ENCODE measurements at places on chromosomes 2 and 18.

DNA sequence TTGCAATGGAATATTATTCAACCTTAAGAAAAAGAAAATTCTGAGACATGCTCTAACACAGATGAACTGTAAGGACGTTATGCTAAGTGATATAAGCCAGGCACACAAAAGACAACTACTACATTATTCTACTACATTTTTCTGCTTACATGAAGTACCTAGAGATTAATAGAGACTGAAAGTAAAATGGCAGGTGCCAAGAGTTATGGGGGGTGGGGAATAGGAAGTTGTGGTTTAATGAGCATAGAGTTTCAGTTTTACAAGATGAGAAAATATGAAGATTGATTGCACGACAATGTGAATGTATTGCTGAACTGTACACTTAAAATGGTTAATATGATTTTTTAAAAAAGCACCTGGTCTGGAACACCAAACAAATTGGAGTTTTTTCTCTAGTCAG is 1231.6 kb upstream of the DDX18 start:
- no peak for DNase-seq

GRCh38 chr18:42578792-42579191 is 536.7 kb downstream of the RIT2 start:
- no peak for DNase-seq

- DNase-seq: no peak
Measured at GRCh38 chr2:21422050-21422449, 298.3 kb downstream of the TDRD15 start.

- DNase-seq: no peak
Measured at GRCh38 chr2:52877703-52878102, 889.9 kb upstream of the CHAC2 start.

DNA sequence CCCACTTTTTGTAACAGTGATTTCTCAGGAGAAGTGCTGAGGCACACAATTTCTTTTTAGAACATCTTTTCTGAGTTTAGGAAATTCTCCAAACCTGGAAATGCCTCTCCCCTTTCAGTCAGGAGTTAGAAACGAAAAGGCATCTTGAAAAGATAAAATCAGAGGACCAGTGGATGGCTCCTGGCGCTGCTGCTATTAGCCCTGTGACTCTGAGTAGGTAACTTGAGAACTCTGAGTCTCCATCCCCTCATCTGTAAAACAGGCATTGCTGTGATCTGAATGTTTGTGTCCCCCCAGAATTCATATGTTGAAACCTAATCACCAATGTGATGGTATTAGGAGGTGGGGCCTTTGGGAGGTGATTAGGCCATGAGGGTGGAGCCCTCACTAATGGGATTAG is 50.2 kb downstream of the EHD3 start:
- no peak for DNase-seq

DNA sequence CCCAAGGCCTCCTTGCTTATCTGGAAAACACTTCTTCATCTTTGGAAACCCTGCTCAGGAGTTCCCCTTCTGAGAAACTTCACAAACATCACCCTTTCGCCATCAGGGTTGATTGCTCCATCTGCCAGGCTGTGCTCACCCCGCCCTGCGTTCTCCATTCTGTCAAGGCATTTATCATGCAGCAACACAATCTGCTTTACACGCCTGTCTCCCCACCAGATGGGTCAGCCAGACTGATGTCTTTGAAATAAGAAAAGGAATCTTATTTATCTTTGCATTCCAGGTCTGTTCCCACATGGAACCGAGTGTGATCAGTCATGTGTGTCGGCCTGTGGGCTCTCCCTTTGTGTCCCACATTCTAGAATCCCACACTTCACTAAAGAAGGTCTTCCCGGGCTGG is 110.0 kb upstream of the ARL4C start:
- DNase-seq: no peak

DNA sequence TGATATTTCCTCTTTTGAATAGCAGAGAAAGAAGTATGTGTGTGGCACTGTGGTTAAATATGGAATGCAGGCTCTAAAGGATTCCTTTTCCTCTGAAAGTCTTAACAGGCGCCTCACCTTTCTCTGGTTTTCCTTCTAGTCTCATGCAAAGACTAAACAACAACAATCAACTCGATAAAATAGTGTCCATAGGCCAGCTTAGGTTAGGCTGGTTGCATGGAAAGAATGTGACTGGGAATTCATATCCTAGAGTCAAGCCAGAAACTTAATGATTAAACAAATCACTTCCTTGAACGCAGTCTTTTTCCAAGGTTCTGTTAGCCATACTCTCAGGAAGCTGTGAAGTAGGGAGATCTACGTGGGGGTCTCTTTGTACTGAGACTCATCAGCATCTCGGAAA is 800.8 kb upstream of the ID2 start:
- no peak for DNase-seq

DNA sequence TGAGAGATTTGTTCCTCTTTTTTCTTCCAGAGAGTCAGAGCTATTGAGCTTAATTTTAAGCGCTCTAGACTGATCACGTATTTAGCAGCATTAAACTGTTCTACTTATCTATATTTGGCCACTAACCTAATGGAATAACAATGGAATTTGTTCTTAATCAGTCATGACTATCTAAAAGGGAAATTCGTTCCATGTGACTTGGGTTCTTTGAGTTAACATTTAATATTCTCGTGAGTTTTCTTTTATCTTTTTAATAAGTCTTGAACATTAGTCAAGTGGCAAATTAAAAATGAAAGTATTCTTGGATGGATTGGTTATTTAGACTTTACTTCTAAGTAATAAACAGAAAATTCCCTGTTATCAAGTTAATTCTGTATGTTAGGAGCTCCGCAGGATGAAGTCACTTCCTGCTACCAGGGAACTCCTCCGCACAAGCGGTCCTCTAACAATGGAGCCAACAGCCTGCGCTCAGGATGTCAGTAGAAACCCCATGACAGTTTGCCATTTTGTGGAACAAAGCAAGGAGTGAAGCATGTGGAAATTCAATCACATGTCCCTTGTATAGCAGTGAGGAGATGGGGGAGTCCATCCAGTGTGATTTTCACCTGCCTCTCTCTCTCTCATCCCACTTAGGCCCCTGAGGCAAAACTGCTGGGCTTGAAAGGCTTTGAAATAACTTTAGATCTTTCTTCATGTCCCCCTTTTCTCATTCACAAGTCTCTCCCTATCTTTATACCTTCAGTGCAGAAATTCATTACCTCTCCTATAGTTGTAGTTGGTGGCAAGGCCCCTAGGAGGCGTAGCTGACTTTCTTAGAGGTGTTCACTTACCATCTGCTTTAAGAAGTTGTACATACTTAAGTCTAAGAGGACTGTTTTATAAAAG is 138.1 kb downstream of the WDR7 start:
- DNase-seq: no peak

GRCh38 chr18:77896586-77897252 is 647.1 kb downstream of the GALR1 start:
- no peak for DNase-seq

DNA sequence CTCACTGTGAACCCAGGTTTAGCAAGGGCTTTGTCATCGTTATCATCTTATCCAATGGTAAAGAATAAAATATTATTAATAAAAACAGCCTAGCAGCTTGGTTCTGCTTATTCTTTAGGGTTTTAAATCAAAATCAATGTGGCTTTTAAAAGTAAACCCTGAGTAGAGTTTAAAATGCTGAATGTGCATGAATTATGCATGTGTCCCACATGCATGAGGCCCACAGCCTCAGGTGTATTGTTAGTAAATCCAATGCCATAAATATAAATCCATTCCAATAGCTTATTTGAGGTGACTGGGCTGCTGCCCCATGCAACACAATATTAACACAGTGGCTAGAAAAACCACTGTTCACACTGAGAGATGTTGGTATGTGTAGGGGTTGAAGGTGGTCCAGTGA is 254.1 kb downstream of the HNMT start:
- no peak for DNase-seq

GRCh38 chr2:8923183-8923582 is 80.3 kb downstream of the MBOAT2 start:
- no peak for DNase-seq

Data from frontal cortex (tissue), 4 donors.